ENCODE measurements at places on chromosomes 1 and 21. TPM values are rescaled to one million over a fixed set of nuclear protein-coding genes. Genes with fewer than 3 reads are reported as not detected.
A peak's percentile ranks its signal among the peaks of the same experiment; 100 is the strongest.

- DNase-seq = peak; percentile 45
Measured at GRCh38 chr1:211606914-211607753, 28.2 kb upstream of the SLC30A1 start.

- DNase-seq = no peak
Measured at GRCh38 chr1:936348-937264, 12.9 kb downstream of the SAMD11 start.

- DNase-seq = no peak
Measured at GRCh38 chr1:160460683-160461287, 60.4 kb downstream of the VANGL2 start.

GRCh38 chr1:112887599-112888283 lies 68.3 kb downstream of the SLC16A1 start:
- DNase-seq = no peak

GRCh38 chr1:235758931-235759330 lies 107.8 kb downstream of the LYST start:
- no peak for DNase-seq

DNA sequence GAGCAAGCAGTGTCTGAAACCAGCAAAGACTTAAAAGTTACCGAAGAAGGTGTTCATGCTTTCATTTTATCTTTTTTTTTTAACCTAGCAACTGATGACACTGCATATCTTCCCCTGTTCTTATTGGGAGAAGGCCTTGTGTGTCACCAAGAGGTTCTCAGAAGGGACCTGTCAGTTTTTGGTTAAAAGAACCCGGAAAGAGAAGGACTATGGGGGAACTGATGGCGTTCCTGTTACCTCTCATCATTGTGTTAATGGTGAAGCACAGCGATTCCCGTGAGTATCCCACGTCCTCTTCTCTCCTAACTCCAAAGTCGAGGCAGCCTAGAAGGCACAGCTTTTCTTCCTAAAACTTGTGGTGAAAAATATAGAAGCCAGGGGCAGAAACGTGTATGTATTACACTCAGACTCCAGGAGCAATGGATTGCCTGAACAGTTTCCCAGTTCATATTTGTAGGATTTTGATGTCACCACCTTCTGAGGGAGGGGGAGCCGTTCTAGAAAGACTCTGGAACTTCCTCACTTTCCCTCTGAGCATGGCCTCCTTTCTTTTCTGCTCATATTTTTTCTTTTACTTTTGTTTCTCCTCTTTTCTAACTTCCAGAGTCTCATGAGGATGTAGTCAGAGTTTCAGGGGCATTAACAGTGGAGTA lies at the start of gene MR1:
TSS of gene MR1 (plus strand) at position 185 of the 653 bp plus-strand sequence. CDS start at position 210, 25 bp downstream.
- DNase-seq = peak; percentile 65

- no peak for DNase-seq
Measured at GRCh38 chr1:82903626-82904025, 1095.3 kb downstream of the TTLL7 start.

DNA sequence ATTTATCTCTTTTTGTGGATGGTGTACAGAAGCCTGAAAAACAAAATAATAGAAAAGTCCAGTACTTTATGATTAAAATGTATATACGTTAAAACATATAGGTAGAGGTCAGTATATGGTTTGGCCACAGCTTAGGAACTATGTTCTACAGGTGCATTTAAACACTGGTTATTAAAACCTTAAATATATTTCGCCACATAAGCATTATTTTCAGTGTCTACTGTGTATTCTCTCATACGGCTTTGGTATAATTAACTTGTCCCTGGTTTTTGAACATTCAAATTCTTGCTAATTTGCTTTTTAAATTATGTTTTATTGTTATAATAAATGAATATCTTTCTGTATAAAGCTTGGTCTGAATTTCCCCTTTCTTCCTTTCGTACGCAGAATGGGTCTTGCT lies 87.9 kb downstream of the GTF2B start:
- DNase-seq = no peak

TTC4 gene
- 22.4 TPM for polyA plus RNA-seq
